ENCODE measurements at places on chromosomes 12 and 14.

DNA sequence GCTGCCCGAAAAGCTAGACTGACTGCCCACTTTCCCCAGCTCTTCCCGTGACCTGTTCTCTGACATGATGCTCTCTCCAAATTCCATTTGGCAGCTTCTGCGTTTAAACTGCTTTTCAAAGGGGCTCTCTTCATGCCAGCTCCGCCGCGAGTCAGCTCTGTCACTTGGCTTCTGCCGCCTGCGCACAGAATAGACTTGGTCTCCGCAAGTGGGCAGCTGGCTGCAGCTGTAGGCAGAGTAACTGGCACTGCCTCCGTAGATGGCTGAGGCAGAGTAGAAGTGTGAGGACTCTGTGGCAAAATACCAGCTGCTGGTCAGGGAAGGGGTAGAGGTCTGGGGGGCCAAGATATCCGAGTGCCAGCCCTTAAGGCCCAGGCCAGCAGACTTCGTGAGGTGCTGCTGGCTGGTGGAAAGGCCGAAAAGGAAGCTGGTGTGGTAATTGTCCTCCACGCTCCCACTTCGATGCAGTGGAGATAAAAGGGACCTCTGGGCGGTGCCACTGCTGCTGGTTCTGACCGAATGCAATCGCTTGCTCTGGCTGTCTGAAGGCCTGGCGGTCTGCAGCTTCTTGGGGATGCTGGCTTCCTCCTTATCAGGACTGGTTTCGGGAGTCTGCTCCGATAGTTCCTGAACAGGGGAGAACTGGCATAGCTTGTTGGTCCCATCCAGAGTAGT, 85.7 kb downstream of the DUSP16 start:
- no peak for DNase-seq

DNA sequence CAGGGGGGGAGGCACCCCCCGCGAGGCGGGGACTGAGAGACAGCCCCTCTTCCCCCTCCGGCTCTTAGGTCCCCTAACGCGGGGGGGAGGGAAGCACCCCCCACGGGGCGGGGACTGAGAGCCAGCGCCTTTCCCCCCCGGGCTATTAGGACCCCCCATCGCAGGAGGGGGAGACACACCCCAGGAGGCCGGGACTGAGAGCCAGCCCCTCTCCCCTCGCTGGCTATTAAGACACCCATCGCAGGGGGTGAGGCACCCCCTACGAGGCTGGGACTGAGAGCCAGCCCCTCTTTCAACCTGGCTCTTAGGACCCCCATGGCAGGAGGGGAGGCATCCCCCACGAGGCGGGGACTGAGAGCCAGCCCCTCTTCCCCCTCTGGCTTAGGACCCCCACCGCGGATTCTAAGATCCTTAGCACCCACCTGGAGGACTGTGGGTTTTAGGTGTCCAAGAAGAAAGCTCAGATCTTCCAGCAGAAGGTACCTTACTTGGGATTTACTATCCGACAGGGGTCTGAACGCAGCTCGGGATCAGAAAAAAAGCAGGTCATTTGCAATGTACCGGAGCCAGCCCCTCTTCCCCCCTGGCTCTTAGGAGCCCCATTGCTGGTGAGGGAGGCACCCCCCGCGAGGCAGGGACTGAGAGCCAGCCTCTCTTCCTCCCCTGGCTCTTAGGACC, 197.8 kb upstream of the PZP start:
- DNase-seq: no peak

DNA sequence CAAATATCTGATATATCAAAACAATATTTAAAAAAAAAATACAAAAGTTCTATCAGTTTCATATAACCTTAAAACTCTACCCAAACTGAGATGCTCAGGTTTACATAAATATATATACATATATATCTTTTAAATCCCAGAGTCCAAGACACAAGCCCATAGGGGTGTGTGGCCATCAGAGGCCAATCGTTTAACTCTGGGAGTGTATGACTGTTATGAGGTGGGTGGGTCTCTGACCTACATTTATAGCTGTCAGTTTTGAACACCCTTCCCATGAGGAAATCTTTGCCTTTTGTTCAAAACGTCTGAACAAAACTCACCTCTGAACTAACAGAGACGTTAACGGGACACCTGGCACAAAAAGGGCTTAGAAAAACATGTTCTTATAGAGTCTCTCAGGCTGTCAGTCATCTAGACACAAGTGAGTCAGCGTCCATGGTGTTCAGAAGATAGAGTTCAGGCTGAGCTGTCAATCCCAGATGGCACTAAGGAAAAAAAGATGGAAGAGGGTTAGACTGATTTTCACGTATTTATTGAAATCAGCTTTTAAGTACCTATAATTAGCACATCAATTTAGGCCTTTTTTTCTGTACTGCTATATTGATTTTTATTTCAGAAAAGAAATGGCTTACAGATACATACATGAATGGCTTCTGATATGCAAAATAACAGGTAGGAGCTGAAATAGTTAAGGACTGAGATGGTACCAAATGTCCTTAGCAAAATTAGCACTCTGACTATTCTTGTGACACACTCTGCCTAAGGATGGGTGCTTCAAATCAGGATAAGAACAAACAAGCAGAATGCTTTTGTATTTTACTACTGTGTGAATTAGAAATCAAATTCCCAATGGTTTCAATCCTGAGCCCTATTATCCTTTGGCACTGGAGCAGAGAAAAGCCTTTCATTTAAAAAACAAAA, 29.2 kb downstream of the HIGD1C start:
- DNase-seq: no peak

- no peak for DNase-seq
These were observed 32.4 kb downstream of the FERMT2 start for GRCh38 chr14:52918486-52918885.

GRCh38 chr12:117125272-117125613, 26.0 kb upstream of the TESC start:
- DNase-seq: no peak

DNA sequence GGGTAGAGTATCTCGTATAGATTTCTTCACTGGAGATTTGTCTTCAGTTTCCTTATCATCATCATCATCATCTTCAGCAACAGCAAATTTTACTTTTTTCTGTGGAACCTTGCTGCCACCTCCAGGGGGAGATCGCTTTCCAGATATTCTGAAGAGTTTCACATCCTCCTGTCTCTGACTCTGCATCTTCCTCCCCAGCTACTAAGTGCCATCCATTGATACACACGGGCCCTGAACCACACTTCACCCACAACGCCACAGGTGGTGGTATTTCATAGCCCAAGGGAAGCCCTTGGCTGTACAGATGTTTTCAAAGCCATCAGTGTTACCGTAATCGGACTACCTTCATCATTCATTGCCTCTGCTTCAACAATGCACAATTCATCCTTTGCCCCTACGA, 82.2 kb downstream of the PPP2R5C start:
- no peak for DNase-seq

GRCh38 chr12:85996280-85996679, 122.2 kb downstream of the NTS start:
- no peak for DNase-seq

- no peak for DNase-seq
These were observed 141.0 kb downstream of the SRGAP1 start for GRCh38 chr12:63985456-63985855.

DNA sequence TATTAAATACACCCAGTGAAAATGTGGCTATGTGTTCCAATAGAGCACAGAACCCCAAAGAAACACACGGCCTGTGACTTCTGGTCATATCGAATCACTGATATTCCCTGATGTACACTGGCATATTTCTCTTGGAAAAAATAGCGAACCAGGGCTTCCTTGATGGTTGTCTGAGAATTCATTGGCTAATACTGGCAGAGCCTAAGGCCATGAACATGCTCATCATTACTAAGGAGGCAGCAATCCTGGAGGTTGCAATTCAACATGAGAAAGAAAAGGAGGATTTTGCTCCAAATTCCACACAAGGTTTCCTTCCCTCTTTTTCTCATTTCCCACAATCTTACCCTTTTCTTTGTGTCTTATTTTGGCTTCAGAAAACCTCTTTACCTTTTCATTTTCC, 212.9 kb upstream of the HMGA2 start:
- DNase-seq: no peak

GRCh38 chr12:113910751-113911272, 55.3 kb downstream of the RBM19 start:
- no peak for DNase-seq

DNA sequence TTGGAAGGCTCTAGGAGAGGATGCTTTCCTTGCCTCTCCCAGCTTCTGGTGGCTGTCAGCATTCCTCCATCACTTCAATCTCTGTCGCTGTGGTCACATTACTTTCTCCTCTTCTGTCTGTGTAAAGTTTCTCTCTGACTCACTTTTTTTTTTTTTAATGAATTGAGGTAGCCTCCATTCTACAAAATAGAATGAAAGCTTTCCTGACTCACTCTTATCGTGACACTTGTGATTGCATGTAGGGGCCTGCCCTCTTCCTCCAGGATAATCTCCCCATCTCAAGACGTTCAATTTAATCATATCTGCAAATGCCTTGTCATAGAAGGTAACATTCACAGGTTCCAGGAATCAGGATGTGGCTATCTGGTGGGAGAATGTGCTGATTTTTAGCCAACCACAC, 153.5 kb upstream of the HMGA2 start:
- DNase-seq: no peak

DNA sequence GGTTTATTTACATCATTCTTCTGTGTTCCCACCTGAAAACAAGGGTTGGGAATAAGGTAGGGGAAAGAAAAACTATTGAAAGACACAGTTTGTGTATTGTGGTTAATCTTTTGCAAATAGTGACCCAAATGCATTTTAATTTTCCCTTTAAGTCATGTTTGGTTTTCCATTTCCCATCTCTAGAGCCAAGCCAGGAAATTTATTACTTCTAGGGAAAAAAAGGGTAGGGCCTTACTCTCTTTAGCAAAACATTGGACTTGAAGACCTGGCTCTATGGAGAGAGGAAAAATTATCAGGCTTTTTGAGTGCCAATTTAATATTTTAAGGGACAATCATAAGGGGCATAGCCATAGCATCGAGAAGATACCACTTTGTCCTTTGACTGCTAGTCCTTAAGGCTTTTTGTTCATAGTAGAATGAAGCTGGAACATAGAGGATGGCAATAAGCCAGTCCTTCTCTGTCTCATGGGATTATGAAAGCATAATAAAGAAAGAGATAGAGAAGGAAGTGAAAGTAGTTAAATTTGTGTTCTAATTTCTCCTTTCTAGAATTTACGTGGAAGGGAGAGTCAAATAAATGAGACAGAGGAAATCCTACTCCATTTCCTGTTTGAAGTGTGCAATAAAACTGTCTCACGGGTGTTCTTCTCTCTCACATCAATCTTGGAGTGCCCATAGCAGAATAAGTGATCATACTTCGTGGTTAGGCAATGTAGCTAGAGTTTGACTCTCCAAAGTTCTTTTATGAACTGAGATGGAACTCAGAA, 50.9 kb upstream of the PPFIA2 start:
- DNase-seq: no peak

GRCh38 chr12:57119294-57120085, 8.3 kb upstream of the STAT6 start:
- DNase-seq: no peak

GRCh38 chr12:94435511-94435927, 24.1 kb downstream of the CEP83 start:
- DNase-seq: no peak

- no peak for DNase-seq
These were observed 931.9 kb upstream of the TMEM132C start for GRCh38 chr12:127334912-127335644.

DNA sequence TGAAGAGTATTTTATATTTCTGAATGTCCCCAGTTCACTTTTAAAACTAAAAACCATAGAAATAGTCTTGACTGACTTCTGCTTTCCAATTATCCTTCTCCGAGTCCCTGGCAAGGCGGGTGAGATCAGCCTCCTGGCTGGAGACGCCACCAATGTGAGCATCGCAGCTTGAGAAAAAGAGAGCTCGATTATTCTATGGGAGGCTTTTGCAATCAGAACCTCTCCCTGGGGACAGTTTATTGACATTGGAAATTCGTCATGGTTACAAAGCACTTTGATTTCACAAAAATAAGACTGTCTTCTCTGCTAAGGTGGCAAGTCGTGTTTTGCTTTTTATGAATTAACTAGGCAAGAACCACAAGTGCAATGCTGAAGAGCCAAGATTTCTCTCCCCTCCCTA, 23.6 kb upstream of the GPHB5 start:
- peak; percentile 21 for DNase-seq

- DNase-seq: peak; percentile 32
These were observed 620 bp downstream of the TMTC1 start for GRCh38 chr12:29782871-29783772.

DNA sequence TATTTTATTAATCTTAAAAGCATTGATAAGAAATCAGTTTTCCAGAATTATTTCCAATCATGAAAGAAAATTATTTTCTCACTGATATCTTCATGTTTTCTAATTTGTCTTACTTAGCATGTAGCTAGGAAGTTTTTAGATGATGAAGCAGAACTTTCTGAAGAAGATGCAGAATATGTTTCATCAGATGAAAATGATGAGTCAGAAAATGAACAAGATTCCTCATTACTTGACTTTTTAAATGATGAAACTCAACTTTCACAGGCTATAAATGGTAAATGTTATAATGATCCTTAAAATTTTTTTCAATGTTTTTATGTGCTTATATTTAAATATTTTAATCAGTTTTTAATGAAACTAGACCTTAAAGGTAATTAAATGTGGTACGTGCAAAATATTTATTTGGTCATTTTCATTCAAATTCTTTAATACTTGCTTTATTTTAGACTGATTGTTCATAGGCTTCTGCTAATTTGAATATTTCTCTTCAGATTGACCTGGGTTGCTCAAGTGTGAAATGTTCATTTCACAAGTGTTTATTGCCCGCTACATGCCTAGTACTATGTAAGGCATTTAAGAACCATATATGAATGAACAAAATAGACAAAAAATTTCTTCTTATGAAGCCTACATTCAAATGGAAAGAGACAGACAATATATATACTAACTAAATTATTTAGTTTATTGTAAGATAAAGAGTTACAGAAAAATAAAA, 49.5 kb downstream of the FANCM start:
- no peak for DNase-seq

- DNase-seq: no peak
These were observed 180.9 kb upstream of the SYT1 start for GRCh38 chr12:78683626-78684025.

DNA sequence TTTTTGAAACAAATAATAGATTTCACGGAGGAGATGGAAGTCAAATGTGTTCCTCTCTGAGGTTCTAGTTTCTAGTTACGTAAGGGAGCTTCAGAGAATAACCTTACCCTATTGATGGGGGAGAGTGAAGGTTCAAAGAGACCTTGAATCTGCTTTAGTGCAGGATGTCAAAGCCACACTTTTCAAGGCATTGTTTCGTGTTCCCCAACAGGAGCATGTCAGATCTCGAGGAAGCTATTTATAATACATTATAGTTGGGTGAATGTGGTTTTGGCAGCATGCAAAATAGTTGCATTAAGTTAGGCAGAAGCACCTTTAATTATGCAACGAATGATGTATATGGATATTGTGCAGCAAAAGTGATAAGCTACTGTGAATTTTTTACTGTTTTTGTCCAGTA, 614.9 kb downstream of the SLC16A7 start:
- DNase-seq: no peak

GRCh38 chr14:89212386-89213235, 204.4 kb downstream of the FOXN3 start:
- no peak for DNase-seq

DNA sequence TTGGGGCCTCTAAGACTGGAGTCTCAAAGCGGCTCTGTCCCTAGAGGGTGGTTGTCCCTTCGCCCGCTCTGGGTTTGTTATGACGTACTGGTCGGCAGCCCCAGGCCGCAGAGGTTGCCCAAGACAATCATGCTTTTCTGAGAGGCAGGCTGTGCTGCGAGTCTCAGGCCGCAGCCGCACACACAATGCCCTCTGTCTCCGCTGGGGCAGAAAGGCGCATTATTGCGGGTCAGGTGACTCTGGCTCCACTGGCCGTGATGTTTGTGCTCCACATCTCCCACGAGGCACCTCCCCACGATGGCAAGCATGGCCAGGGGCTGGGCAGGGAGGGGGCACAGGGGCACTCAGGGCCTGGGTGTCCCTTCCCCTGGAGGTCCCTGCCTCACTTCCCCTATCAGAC, 21.0 kb upstream of the PLEKHG3 start:
- DNase-seq: no peak

Data from NCI-H2107 (cell line).